ENCODE measurements at places on chromosomes 12 and 14.
A peak's percentile ranks its signal among the peaks of the same experiment; 100 is the strongest.

DNA sequence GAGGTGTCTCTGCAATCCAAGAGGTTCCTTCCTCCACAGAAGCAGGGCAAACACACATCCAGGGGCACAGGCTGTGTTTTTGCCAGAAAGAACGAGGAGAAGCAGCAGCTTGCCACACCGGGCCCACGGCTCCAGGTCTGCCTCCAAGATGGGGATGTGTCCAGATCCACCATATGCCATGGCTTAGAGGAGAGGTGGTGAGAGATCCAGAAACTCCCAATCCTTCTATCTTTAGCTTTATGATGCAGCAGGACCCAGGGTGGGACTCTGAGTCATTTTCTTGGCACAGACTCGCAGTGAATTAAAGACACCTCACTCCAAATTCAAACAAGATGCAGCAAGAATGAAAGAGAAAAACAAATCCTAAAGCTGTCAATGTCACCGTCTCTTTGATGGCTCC lies 481.4 kb upstream of the TMEM132C start:
- DNase-seq = no peak

DNA sequence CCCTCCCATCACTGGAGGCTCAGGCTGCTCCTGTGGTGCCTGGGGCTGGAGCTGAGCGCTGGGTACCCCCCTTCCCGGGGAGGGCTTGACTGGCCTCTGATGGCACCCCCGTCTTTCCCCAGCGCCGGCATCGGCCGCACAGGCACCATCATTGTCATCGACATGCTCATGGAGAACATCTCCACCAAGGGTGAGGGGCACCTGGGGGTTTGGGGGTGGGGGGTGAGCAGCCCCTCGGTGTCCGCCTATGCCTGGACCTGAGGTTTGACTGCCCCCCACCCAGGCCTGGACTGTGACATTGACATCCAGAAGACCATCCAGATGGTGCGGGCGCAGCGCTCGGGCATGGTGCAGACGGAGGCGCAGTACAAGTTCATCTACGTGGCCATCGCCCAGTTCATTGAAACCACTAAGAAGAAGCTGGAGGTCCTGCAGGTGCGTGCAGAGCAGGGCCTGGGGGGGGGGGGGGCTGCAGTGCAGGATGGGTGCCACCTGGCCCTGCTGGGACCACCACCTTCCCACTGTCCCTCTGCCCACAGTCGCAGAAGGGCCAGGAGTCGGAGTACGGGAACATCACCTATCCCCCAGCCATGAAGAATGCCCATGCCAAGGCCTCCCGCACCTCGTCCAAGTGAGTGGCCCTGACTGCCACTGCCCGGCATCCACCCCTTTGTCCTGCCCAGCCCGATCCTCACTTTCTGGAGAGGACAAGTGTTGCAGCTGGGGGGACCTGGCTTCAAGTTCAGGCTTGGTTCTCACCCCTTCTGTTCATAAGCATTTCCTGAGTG lies 8.8 kb downstream of the PTPN6 start:
- DNase-seq = no peak

DNA sequence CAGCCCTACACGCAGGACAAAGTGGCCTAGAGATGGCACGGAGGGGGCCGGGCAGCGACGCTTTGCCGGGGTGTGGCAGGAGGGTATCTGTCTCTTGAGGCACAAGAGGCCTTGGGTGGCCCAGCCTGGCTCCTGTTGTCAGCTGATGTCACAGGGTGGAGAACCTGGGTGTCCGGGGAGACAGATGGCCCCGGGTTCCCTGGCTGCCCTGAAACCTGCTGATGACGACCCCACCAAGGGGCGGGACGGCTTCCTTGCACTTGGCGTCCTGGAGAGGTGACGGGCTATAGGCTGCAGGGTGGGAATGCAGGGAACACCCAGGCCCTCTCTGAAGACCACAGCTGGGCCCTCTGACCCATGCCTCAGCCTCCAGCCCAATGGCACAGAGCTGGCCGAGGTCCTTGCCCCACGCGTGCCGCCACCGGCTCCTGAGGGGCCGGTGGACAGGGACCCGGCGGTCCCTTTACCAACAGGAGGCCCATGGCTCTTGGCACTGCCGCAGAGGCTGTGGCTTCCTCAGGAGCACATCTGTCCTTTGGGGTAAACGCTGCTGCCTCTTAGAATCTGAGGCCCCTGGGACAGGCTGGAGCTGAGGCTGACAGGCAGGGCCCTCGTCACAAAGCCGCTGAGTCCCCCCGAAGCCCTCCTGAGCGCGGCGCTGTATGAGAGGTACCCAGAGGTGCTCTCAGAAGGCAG lies 16.4 kb downstream of the TRMT61A start:
- DNase-seq = no peak

- no peak for DNase-seq
Observed at GRCh38 chr12:105924526-105925208, 214.1 kb downstream of the NUAK1 start.

GRCh38 chr14:81385419-81385818 lies 14.7 kb downstream of the STON2 start:
- DNase-seq = no peak

DNA sequence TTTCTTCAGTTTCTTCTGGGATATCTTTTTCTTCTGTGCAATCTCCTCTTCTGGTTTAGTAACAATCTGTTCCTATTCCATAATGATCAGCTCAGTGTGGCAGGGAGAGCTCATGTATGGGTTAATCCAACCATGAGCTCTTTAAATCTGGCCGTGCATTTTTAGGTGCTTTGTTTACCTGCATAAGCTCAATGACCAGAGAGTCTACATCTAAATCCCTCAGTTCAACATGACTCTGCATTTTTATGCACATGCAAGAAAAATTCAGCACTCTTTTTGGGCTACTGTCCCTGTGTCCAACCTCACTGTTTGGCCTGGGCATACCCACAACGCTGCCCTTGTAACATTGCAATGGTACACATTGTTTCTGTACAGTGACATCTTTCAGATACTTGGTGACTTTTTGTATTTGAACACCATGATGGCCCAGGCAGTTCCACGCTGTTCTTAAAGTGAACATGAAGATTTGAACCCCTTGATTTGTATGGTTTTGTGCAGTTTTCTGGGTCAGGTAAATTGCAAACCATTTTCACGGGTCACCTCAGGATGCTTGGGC lies 243.3 kb upstream of the SRRM4 start:
- DNase-seq = no peak

DNA sequence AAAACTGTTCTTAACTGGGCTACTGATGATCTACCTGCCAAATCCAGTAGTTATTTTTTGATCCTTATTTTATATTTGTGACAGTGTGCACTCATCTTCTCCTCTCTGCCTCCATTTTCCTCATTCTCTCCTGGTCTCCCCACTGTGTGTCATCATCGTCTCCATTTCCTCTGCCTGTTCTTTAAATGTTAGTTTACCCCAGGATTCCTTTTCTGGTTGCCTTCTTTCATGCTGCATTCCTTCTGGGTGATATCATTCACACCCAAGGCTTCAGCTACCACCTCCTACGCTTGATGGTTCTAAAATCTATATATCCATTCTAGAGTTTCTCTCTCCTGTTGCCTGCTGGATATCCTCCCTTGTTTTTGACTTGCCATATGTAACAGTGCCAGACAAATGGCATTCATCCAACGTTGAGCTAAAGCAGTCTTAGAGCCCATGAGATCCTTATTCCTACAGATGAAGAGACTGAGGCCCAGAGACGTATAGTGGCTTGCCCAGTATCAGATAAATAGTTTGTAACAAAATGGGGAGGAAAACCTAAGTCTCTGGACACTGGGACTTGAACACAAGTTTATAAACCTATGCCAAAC lies 109.5 kb downstream of the DIP2B start:
- DNase-seq = no peak

GRCh38 chr14:60998617-60999016 lies 17.6 kb downstream of the SLC38A6 start:
- DNase-seq = no peak

- no peak for DNase-seq
Observed at GRCh38 chr14:94644102-94644535, 31.9 kb downstream of the SERPINA3 start.

DNA sequence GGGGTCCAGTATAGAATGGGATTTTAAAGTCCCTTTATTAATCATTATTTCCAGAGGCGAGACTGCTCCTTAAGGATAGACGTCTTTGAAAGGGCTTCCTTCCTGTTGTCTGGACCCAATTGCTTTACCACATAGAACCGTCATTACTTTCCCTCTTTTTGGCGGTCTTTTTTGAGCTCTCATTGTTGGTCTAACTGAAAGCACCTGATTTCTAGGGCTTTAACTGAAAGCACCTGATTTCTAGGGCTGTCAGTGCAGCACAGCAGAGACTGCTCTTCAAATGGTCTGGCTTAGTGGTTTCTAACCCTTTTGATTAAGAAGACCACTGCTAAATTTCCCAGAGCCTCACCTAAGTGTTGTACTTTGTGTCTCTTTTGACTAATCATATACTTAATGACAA lies 95.8 kb downstream of the PRKCH start:
- DNase-seq = no peak

DNA sequence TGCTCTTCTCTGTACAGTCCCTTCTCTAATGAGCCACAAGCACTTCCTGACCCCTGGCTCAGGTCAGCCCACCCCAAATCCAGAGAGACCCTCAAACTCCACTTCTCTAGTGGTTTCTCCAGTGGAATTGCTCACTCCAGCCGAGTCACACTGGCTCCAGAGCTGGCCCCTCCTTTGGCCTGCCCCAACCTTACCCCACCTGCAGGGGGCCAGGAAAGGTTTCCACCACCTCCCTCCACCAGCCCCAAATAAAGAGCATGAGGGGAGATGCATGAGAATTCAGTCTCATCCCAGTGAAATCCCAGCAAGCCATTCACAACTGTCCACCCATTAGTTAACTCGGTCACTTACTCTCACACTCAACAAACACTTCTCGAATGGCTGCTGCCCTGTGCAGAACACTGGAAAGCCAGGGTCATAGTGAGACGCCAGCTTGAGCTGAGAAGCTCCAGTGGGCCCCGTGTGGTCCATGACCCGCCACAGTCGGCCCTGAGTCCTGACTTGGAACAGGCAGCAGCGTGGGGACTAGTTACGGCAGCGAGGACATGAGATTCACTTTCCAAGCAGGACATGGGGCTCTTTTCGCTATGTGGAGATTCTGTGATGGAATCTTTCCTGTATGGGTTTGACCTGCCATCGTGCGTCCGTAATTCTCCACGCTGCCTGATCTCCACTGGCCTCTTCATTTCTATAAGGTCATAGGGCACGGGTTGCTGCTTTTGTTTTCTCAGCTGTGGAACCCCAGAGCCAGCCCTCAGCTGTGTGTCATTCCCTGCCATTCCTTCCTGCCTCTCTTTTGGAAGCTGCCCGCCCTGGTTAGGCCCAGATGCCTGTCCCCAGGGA lies 44.2 kb downstream of the SLC6A12 start:
- DNase-seq = peak; percentile 52

DNA sequence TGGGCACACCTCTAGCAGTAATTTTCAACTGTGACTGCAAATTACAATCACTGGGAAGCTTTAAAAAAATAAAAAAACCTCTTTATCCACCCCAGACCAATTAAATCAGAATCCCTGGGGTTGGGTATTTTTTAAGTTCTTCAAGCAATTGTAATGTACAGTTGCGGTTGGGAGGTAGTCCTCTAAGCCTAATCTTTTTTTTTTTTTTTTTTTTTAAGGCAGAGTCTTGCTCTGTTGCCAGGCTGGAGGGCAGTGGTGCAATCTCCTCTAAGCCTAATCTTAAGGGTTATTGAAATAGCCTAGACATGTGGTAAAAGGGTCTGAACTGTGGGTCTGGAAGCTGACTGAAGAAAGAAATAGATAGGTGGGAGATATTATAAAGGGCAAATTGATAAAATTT lies 230.5 kb downstream of the AKAP6 start:
- no peak for DNase-seq

GRCh38 chr12:121295116-121295745 lies 1.3 kb downstream of the CAMKK2 start:
- no peak for DNase-seq

DNA sequence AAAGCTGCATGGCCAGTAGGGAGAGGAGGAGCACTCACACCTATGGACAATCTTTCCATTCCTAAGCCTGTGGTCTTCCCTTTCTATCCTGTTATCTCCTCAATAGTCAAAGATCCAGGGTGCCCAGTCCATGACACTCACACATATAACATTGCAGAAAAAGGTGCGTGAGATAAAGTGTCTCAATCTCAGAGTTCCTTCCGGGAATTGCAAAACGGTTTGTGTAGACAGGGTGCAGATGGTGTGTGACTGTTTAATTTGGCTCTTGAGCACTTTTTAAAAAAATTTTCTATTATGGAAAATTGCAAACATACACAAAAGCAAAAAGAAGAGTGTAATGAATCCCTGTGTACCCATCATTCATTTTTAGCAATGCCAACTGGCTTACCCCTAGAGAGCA lies 1493.6 kb downstream of the AACS start:
- no peak for DNase-seq

GRCh38 chr12:125566-125965 lies 59.0 kb downstream of the IQSEC3 start:
- no peak for DNase-seq

- DNase-seq = no peak
Observed at GRCh38 chr12:84056-84455, 17.5 kb downstream of the IQSEC3 start.

DNA sequence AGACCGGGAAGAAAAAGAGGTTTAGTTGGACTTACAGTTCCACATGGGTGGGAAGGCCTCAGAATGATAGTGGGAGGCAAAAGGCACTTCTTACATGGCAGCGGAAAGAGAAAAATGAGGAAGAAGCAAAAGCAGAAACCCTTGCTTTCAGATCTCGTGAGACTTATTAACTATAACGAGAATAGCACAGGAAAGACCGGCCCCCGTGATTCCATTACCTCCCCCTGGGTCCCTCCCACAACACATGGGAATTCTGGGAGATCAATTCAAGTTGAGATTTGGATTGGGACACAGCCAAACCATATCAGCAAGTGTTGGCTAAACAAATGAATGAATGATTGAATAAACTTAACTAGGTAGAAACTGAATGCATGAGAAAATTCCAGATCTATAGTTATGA lies 85.3 kb upstream of the PARP11 start:
- DNase-seq = no peak

GRCh38 chr12:118271770-118272417 lies 100.8 kb downstream of the TAOK3 start:
- DNase-seq = no peak

DNA sequence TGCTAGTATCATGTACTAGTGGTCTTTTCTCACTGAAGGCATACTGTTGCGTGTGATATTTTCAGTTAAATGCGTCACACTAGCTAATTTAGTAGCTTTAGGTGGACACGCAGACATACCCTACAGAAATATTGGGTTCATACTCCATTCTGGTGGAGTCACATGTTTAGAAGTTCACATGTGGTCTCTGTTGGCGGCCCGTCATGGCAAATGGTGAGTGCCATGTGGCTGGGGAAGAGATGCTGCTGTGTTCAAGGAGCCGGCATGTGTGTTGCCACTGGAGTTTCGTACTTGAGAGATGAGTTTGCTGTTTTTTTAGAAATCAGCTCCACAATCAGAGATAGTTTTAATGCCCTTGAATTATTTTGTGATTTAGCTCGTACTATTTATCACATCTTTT lies 454.6 kb downstream of the PCNX1 start:
- no peak for DNase-seq

- no peak for DNase-seq
Observed at GRCh38 chr12:92362126-92362525, 216.5 kb upstream of the BTG1 start.

DNA sequence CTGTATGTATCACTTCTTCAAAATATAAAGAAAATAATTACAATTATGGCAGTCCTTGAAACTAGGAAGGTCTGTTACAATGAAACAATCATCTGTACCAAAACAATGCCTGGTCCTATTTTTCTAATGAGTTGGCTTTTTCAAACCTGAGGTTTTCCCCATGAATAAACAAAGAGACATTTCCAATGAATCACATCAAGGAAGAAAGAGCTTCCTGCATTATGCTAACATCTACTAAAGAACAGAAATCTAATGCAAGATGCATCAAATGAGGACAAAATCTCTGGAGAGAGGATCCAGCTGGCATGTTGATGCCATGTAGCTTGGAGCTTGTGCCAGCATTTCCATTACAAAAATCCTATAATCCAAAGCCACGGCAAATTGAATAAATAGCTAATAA lies 29.3 kb downstream of the NIN start:
- DNase-seq = no peak
